Stimulated activated CD8-positive, alpha-beta memory T cell treated with anti-CD3 and anti-CD28 coated beads, Interleukin-4, amount 100 ng/mL, for 4 hours (primary cell): ENCODE measurements at places on chromosomes 13 and 19.
A peak's percentile ranks its signal among the peaks of the same experiment; 100 is the strongest.

GRCh38 chr13:80340651-80341100, 250 bp downstream of the SPRY2 start:
- no peak for DNase-seq

DNA sequence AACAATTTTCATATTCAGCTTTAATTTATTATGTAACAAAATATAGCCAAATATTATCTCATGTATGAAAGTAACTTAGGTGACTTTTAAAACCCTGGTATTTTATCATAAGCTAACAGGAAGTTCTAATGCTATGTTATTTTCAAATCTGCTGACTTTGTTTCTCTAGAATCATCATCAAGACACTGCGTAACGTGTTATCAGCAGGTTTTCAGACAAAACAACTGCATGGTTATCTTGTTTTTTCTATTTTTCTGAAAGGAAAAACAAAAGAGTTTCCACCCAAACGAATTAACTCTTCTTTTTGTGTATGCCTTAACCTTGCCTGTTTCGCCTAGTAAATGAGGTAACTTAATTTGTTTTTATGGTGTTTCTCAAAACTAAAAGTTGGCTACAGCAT, 156.3 kb downstream of the TBC1D4 start:
- DNase-seq: no peak

- no peak for DNase-seq
Measured at GRCh38 chr19:57816652-57817051, 1.9 kb upstream of the ZNF552 start.

- peak; percentile 12 for DNase-seq
Measured at GRCh38 chr13:73765651-73766384, 368.4 kb downstream of the KLF12 start.

DNA sequence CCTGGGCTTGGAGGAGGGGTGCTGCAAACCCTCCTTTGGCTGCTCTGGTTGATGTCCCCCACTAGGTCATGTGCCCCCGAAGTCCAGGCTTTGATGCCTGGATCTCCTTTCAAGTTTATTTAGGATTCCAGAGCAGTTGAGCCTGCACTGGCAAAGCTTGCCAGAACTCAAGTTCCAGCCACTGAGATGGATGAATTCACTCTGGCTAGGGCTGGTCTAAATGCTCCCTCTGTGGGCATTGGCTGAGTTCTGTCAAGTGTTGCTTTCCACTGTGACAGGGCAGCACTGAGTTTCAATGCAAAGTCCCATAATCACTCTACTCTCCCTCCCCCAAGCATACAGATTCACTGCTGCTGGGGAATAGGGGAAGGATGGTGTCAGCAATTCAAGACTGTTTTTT, 17.8 kb upstream of the LMO7 start:
- DNase-seq: no peak

GRCh38 chr19:19606021-19606420, 12.5 kb downstream of the PBX4 start:
- no peak for DNase-seq

DNA sequence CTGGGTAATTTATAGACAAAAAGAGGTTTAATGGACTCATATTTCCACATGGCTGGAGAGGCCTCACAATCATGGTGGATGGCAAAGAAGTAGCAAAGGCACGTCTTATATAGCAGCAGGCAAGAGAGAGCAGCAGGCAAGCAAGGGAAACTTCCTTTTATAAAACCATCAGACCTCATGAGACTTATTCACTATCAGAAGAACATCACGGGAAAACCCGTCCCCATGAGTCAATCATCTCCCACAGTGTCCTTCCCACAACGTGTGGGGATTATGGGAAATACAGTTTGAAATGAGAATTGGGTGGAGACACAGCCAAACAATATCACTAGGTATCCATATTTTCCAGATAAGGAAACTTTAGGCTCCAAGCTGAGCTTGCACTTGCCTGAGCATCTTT, 9.5 kb upstream of the CYP2B6 start:
- DNase-seq: no peak

DNA sequence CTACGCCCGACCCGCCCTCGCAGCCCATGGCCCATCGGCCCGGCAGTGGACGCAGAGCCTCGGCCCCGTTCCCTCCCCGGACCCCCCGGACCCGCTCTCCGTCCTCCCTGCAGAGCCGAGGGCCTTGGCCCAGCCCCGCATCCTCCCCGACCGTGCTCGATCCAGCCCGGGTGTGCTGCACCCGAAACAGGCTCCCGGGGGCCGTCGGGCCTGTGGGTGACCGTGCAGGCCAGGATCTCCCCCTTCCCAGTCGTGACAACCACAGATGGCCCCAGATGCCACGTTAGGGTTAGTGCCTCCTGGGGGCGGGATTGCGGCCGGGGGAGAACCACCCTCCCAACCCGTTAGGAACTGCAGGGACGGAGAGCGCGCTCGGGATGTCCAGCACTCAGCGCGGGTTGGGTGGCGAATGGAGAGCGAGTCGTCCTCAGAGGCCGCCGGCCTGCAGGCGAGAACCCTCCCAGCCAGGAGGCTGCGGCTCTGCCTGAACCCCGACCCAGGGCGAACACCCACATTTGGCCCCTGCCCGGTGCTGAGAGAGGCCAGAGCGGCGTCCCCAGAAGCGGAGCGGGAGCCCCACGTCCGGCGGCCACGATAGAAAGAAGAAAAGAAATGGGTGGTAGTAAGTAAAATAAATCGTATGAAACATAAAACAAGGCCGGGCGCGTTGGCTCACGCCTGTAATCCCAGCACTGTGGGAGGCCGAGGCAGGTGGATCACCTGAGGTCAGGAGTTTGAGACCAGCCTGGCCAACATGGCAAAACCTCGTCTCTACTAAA, 6.7 kb upstream of the MADCAM1 start:
- DNase-seq: no peak

DNA sequence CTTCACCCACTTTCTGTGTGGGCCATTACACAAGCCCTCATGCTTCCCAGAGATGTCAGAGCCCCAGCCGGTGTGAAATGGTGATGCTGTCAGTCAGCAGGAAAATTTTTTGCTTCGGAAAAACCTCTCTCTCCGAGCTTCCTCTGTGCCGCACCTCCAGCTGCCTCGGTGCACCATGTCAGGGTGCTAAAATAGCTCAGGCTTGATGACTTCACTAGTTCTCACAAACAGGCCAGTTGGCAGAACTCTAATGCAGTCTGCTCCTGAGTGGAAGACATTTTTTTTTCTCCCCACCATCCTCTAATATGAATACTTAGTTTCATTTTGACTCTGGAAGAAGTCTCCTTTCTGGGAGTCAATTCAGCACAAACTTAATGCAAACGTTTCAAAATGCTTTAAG, 71.3 kb downstream of the KLF12 start:
- DNase-seq: no peak

DNA sequence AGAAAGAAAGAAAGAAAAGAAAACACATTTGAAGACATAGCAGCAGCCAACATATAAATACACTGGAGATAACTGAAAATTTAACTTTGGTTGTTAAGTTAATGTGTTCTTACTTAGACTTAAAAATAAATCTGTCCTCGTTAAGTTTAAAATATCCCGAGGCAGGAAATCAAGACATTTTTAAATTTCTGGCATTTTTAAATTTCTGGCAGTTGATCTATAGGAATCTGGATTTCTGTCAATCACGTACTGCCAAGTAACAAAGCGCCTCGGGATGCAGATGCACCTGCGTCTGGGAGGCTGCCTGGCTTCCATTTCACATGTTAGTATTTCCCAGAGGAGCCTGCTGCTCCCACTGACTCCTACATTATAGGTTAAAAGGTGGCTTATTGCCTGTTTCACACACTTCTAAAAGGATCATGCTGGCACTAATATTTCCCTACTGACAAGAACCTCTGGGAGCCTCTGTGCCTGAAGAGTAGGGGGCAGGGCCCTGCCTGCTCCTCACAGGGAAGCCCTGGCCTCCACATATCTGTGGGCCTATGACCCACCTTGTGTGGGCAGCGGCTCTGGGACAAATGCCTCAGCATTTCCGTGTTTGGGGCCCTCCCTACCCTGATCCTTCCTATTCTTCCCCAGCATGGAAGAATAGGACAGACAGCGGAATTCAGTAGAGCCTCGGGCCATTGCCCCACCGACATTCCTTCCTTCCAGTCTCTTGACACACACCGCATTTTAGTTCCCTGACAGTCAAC, 62.8 kb upstream of the ATP12A start:
- DNase-seq: no peak
